ENCODE measurements at places on chromosomes 3 and 15.

DNA sequence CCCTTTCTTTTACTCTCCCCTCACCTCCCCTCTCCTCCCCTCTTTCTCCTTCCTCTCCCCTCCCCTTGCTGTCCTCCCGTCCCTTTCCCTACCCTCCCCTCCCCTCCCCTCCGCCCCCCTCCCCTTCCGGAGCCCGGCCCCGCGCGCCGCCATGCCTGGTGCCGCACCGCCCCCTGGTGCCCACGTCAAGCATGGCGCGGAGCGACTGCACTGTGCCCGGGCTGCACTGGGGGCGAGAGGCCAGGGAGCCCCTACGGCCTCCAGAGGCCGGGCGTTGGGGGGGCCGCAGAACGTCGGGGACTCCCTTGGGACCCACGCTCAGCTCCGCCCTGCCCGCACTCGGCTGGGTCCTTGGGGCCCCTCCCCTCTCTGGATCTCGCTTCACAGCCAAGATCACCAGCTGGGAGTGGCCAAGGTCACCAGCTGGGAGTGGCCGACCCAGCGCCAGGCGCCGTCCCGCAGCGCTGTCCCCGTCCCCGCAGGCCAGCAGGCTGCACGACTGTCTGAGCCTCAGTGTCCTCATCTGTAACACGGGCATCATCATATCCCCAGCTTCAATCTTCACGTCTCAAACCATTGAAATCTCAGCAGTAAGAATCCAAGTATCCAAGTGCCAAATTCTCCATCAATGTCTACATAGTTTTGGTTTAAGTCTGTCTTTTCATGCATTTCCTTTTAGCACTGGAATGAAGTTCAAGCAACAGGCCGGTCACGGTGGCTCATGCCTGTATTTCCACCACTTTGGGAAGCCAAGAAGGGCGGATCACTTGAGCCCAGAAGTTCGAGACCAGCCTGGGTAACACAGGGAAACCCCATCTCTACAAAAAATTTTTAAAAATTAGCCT is 42.5 kb downstream of the TPRA1 start:
- peak; percentile 70 for DNase-seq

GRCh38 chr3:133211449-133211848 is 173.3 kb downstream of the TMEM108 start:
- no peak for DNase-seq

DNA sequence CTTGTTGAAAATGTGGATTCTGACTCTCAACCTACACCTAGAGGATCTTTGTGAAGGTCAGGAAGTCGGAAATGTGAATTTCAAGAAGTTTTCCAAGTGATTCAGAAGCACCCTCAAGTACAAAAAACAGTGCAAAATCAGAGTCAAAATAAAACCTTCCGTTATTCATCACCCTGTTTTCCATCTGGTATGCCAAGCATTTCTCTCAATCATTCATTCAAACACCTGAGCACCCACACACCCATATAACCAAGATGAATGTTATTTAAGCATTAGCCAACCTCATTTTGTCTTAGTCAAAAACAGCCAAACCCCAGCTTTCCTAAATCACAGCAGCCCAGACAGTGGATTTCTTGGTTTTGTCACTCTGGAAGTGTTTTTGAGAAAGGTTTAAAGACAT is 91.1 kb downstream of the OSBPL10 start:
- DNase-seq: no peak

- peak; percentile 51 for DNase-seq
These were observed 43.5 kb downstream of the ACAD9 start for GRCh38 chr3:128922804-128923459.

GRCh38 chr3:177405191-177405672 is 207.9 kb upstream of the TBL1XR1 start:
- no peak for DNase-seq

- no peak for DNase-seq
These were observed 58.5 kb upstream of the SAMMSON start for GRCh38 chr3:69941037-69941436.

- DNase-seq: peak; percentile 12
These were observed at the start of gene LRRN1 for GRCh38 chr3:3799173-3800079. Gene LRRN1 (plus strand): TSS chr3:3799431. CDS start chr3:3844642, 45,211 bp downstream.

GRCh38 chr3:23455775-23456174 is 252.6 kb downstream of the UBE2E2 start:
- DNase-seq: no peak

GRCh38 chr3:56005196-56005805 is 463.0 kb downstream of the ERC2 start:
- no peak for DNase-seq

DNA sequence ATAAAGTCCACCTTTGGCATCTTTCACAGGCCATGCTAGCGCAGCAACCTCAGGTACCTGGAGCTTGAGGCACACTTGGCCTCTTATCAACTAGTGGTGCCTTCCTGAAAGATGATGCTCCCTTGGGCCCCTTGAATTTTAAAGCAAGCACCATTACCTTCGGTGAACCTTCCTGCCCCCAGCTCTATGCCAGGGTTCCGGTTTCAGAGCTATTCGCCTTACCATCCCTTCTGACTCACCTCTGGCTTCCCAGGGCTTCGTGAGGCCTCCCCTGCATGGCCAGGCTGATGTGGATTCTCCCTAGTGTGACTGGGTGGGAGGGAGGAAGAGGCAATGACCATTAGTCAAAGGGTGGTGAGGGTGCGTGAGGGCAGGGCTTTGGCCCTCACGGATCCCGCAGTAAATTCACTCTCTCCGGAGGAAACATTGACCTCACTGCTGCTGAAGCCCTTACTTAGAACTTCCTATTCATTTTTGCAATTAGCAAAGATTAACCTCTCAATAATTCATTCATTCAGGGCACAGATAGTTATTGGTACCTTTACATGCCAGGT is 16.3 kb downstream of the BHLHE40 start:
- DNase-seq: no peak

- DNase-seq: no peak
These were observed 48.7 kb upstream of the MDFIC2 start for GRCh38 chr3:70360979-70361760.

GRCh38 chr15:33161209-33161608 is 33.3 kb downstream of the FMN1 start:
- no peak for DNase-seq

DNA sequence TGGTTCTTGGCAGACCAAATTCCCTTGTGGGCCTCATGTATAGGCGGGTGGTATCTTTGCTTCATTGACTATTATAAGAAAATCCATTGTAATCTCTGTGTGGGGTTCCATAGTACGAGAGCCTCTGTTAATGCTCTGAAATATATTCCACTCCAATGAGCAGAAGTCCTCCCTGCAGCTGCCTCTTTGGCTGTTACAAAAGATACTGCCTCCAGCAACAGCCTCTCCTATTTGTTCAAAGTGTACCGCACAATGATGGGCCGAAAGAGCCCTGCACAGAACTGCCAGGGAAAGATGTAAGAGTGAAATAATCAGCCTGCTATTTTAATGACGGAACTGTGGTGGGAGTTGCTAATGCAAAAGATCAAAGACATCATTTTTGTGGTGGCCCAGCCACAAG is 48.9 kb downstream of the GRK7 start:
- DNase-seq: no peak

GRCh38 chr3:17749281-17749680 is 6.8 kb upstream of the TBC1D5 start:
- DNase-seq: peak; percentile 20

DNA sequence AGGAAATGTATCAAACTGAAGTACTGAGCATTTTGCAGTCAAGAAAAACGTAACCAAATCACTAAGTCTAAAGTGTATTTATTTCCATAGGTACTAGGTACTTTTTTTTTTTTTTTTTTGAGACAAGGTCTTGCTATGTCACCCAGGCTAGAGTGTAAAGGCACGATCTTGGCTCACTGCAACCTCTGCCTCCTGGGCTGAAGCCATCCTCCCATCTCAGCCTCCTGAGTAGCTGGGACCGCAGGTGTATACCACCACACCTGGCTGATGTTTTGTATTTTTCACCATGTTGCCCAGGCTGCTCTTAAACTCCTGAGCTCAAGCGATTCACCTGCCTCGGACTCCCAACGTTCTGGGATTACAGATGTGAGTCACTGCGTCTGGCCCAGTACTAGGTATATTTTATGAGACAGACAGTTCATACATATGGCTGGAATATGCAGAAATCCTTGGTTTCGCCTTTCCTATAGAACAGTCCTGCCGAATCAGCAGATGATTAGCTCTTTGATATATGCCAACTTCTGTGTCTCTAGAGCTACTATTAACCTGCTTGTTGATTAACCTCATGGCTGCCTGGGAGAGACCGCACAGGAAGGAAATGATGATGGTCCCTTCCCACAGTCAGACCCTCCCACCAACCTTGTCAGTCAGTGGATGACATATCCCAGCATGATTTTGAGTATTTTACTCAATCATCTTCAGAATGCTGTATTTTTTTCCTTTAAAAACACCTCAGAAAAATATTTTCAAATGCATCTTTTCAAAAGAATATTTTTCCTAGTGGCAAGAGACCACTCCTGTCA is 32.3 kb downstream of the TMOD3 start:
- DNase-seq: peak; percentile 72

GRCh38 chr15:31200735-31201151 is 99.2 kb upstream of the TRPM1 start:
- DNase-seq: peak; percentile 78

GRCh38 chr3:42683875-42684598 is 1.3 kb upstream of the KLHL40 start:
- DNase-seq: no peak

DNA sequence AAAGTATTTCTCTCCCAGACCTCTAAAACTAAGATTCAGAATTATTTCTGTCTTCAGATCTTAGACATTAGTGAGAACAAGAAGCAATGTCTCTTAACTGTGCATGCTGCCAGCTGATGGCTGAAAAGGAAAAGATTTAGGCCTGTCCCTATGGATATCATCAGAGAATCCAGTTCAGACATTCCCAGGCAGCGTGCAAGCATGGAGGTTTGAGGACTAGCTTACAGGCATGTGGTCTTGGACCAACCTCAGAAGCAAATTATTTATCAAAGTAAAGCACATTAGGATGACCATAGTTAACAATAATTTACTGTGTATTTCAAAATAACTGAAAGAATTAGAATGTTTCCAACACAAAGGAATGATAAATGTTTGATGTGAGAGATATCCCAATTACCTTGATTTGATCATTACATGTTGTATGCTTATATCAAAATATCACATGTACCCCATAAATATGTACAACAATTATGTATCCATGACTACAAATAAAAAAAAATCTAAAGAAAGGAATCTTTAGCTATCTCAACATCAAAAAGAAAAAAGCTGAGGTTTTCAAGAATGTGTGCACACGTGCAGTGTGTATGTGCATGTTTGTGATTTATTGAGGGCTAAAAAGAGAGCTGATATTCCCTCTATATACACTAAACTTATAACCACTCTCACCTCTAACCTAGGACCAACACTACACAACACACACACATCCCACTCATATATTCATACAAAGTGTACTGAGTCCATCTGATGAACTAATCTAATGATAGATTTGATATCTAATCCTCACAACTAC is 108.9 kb upstream of the THBS1 start:
- no peak for DNase-seq

- DNase-seq: no peak
These were observed 49.0 kb downstream of the CD200 start for GRCh38 chr3:112381673-112382542.

GRCh38 chr3:149816311-149816710 is 3.3 kb downstream of the RNF13 start:
- DNase-seq: no peak

- DNase-seq: no peak
These were observed 87.5 kb upstream of the SNRPA1 start for GRCh38 chr15:101382544-101382943.

GRCh38 chr3:140031170-140031569 is 96.2 kb downstream of the CLSTN2 start:
- DNase-seq: no peak

DNA sequence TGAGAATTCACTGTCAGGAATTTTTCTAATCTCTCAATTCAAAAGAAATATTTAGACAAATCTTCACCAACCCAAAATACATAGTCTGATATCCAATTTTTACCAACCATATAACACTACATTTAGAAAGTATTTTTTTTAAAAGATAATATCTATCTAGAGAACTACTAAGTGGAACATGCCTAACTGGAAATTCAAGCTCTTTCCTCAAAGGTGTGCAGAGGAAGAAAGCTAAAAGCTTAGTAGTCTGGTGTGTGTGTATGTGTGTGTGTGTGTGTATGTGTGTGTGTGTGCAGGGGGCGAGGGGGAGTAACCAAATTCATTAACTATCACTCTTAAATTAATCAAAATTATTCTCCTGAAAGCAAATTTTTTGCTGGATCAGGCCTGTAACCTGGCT is 797.3 kb downstream of the NAALADL2 start:
- no peak for DNase-seq

- DNase-seq: no peak
These were observed 246.5 kb downstream of the ROBO1 start for GRCh38 chr3:79521221-79521848.

DNA sequence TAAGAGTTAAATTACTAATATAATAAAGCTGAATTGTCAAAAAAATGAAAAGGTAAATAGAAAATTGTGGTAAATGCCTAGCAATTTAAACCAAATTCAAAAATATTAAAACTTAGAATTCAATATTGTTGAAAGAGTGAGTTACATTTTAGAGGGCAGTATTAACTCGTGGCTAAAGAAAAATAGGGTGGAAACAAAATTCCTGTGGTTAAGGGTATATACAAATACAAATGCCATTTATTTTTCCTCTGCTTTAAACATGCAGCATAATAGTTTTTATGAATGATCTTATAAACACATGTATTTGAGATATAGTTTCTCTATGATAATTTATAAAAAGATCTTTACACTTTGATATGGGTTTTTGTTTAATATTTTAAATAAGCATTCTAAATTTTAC is 79.0 kb downstream of the NEDD4 start:
- no peak for DNase-seq

GRCh38 chr15:27057904-27058645 is 87.1 kb downstream of the GABRG3 start:
- DNase-seq: no peak

- DNase-seq: no peak
These were observed 11.6 kb upstream of the DPH6 start for GRCh38 chr15:35557544-35557943.

- DNase-seq: no peak
These were observed 55.7 kb downstream of the IQSEC1 start for GRCh38 chr3:13017361-13018042.

GRCh38 chr3:30440880-30441279 is 165.5 kb upstream of the TGFBR2 start:
- DNase-seq: no peak

GRCh38 chr15:73928971-73929627 is 2.8 kb downstream of the LOXL1 start:
- no peak for DNase-seq

GRCh38 chr3:161821591-161821990 is 325.0 kb downstream of the OTOL1 start:
- no peak for DNase-seq

DNA sequence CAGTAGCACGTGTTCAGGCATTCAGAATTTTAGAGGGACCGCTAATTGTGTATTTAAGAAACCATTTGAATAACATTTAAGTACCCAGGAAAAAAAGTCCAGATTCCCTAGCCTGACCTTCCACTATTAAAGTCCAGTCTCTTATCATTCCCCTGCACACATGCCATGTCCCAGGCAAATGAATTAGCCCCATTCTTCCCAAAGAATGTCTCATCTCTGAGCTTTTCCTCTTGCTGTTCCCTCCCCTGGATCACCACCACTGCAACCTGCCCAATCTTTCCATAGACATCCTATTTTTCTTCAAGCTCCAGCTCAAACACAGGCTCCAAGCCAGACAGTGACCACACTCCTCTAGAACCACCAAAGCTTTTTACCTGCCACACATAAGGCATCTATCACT is 25.9 kb downstream of the PLD1 start:
- no peak for DNase-seq
